Stimulated activated CD8-positive, alpha-beta memory T cell treated with anti-CD3 and anti-CD28 coated beads, Interleukin-2, amount 100 ng/mL, for 48 hours (primary cell): ENCODE measurements at places on chromosomes 11 and 22.

- no peak for DNase-seq
Measured at GRCh38 chr11:8871171-8871775, 39.7 kb upstream of the AKIP1 start.

- no peak for DNase-seq
Measured at GRCh38 chr11:72737336-72737735, 14.9 kb downstream of the ARAP1 start.

DNA sequence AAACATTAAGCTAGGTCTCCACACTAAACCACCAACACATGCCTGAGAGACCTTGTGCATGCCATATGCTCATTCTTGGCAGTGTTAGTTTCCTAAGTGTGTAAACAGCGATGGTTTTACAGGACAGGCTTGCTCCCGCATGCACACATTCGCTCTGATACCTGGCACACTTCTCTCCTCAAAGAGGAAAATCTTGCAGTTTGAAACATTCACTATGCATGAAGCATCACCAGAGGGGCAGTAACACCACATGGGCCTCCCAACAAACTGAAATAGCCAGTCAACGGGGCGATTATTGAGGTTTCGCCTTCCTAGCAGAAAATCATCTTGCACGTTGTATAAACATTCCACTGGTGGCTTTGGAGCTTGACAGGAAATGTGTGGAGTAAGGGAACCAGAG, 52.6 kb downstream of the ABTB2 start:
- no peak for DNase-seq

DNA sequence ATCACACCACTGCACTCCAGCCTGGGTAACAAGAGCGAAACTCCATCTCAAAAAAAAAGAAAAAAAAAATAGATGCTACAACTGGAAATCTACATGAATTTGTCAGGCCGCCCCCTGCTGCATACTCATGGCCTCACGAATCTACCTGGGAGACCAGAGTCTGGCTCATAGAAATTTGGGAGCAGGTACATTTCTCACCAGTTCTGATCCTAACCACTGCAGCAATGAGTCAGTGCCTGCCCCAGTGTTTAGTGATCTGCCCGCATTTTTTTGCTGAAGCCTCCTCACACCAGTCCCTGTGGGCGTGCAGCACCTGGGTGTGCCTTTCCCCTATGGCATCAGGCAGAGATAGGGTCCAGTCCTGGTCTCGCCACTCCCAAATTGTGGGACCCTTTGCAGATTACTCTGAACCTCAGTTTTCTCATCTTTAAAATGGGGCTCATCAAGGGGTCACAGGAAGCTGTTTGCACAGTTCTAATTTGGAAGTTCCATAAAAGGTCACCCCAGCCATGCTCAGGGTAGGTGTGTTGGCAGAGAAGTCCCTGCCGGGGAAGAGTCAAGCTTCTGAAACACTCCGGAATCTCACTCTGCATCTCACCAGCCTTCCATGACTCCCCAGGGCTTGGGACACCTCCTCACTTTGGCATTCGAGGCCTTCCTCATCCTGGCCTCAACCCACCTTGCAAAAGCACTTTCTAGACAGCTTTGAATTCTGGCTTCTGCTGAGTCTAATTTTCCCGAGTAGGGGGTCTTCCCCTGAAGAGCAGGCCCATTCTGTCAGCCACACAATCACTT, 39.3 kb upstream of the LINC01488 start:
- DNase-seq, result no peak

- no peak for DNase-seq
Measured at GRCh38 chr22:26259510-26259909, 90.2 kb downstream of the SEZ6L start.

GRCh38 chr22:48825802-48826520, 1001.7 kb downstream of the BRD1 start:
- no peak for DNase-seq

- no peak for DNase-seq
Measured at GRCh38 chr11:46357483-46357936, 10.2 kb downstream of the DGKZ start.

GRCh38 chr22:43796567-43796966, 15.5 kb downstream of the EFCAB6 start:
- DNase-seq, result no peak

- peak; percentile 23 for DNase-seq
Measured at GRCh38 chr11:113593698-113594308, 112.3 kb downstream of the TMPRSS5 start.
